Amygdala (tissue), 56 donors: ENCODE measurements at places on chromosomes 3 and 15.

DNA sequence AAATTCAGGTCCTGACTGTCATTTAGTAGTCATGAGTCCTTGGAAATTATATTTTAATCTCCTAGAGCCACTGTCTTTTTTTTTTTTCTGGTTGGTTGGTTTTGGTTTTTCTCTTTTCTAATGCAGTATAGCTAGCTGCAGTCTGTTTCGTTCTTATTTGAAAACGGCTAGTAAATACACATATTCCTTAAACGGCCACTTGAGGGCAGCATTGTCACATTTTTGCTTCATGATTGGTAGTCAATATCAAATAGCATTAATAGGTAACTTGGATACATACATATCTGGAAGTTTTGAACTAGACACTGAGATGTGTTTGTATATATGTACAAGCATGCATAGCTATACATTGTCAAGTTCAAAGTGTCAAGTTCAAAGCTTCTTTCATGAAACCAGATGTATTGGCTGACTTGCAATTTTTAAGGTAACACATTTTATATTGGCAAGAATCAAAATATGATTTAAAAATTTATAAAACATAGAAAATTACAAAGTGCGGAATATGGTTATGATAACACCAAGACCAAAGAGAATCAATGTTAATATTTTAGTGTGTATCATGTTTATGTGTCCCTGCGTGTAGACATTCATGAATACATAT lies 22.5 kb downstream of the GABRA5 start:
- DNase-seq: peak; percentile 13

DNA sequence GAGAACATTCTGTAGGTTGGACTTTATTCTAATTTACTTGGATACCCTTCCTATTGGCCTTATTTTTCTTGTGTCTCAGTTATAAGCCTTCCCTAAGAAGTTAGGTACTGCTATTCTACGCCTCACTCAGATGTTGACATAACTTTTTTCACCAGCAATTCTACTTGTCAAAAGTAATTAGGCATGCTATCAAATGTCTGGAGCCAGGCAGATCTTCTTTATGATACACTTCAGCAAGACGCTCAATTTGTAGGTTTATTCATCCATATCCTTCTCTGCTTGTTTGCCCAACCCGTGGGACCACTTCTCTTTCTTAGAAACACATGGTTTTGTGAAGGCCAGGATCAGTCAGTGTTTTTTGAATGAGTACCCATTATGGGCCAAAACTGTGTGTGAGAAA lies 36.2 kb upstream of the COL8A1 start:
- no peak for DNase-seq

DNA sequence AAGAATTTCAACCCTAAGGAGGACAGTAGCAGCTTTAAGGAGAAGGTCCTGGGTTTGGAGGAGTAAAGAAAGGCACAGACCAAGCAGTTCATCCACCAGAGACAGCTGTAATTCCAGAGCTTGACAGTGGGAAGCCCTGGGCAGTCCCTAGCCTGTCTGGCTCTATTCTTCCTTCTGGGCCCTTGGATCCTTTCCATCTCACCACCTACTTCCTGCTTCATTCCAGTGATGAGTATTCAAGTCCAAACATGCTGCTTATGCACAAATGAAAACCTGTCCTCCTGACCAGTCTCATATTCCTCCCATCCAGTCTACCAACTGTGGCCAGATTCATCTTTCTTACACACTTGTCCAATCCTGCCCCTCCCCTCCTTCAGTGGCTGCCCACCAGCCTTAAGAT lies 171.4 kb downstream of the CNTN3 start:
- DNase-seq: no peak

DNA sequence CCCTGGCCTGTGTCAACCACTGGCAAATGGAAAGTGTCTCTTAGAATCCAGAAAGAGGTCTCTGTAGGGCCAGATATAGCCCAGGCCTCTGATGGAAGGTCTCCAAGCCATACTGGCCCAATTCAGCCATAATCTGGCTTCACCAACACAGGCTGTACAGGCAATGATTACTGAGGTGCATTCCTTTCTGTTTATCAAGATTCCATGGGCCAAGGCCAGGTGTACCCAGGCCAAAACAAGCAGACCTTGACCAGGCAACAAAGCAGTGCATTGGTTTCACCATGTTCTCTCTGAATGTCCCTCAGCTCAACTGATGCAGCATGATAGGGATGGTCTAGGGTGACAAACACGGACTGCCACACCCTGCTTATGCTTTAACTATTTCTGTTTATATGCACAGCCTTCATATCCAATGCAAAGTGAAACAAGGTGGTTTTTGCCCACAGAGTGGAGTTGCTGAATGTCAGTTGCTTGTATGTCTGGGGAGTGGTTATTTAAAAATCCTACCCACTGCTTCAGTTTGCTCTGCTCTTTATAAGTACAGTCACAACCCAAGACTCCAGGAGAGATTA lies 25.2 kb downstream of the CCNL1 start:
- no peak for DNase-seq

DNA sequence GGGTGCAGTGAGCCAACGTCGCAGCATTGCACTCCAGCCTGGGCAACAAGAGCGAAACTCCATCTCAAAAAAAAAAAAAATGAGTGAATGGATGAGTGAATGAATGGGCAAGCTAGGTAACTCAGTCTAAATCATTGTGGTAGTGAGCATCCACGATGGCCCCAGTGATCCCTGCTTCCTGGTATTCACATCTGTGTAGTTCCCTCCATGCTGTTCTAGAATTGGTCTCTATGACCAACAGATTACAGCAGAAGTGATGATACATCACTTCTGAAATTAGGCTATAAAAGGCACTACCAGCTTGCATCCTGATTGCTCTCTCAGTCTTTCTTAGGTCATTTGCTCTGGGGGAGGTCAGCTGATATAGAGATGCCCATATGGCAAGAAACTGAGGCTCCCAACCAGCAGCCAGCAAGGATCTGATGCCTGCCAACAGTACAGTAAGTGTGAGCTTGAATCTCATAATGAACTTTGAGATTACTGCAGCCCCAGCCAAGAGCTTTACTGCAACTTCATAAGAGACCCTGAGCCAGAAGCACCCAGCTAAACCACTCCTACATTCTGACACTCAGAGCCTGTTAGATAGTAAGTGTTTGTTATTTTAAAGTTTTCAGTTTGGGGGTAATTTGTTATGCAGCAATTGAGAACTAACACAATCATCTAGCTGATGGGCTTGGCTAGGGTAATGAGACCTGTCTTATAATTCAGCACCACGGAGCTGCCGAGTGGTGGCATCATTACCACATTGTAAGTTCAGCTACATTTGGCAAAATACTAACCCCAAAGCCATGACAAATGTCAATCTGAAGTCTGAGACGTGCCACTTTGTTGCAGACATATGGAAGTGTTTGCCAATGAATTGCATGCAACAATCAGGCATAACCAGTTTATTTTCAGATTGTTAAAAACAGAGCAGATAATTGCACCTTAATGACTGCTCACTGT lies 53.0 kb downstream of the KLHL6 start:
- no peak for DNase-seq

GRCh38 chr3:47283193-47283537 lies 421 bp downstream of the KLHL18 start:
- no peak for DNase-seq

DNA sequence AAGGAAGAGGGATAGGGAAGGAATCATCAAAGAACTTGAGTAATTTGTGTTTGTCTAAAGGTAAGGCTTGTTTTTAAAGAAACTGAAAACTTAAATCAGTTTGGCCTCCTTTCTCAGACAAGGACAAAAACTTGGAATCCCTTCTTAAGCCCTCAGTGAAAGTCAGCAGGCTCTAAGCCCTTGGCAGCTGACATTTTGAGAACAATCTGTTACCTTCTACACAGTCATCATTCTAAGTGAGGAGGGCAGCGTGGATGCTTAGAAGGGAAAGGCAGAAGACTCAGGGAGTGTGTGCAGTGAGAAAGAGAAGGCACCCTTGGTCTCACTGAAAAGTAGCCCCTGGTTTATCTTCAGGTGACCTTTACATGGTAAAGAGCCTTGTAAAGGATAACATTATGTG lies 10.8 kb downstream of the HSPBAP1 start:
- DNase-seq: no peak

DNA sequence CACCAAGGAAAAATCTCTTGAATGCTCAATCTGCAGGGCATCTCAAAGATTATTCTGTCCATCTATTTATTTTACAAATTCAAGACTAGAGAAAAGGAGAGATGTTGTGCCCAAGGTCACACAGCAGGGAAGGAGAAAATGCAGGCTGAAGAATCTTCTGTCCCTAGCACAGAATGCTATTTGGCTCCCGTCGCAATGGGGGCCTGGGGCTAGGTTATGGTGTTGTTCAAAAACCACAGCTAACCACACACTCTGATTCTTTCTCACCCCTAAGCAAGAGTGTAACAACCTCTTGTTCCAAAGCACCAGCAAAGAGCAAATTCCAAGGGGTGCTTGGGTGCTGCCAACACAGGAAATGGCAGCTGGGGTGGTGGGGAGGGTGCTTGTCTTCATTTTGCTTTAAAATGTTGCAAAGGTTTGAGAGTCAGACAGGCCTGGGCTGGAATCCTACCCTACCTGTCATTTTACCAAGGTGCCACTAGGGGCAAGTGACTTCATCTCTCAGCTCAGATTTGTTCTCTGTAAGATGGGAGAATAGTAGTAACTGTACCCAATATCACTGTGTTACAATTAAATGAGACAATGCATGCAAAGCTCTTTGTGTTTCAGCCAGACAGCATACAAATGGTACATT lies 112.5 kb downstream of the ADAMTS9 start:
- DNase-seq: no peak

- DNase-seq: no peak
These were observed 1.4 kb downstream of the EPHB1 start for GRCh38 chr3:134796281-134797056.

- no peak for DNase-seq
These were observed 151.8 kb downstream of the MEX3B start for GRCh38 chr15:81894061-81894460.

GRCh38 chr15:80214910-80215309 lies 37.1 kb downstream of the CTXND1 start:
- DNase-seq: no peak

- DNase-seq: no peak
These were observed 11.8 kb upstream of the HRG start for GRCh38 chr3:186653984-186654383.

DNA sequence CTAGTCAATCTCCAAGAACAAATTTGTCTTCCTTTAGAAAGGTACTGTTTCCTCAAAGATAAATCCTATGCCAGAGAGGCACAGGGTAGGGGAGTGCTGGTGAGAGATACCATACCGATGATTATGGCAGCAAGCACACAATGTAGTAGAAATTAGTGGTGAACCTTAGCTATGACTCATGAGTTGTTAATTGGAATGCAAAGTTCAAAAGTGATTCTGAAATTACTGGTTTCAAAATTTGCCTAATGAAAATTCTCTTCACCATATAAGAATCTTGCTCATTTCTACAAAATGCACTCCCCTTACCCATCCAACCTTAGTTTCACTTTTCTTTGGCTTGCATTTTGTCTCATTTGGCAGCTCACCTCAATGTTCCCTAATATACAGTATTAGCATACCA lies 139.5 kb upstream of the SLC2A2 start:
- DNase-seq: no peak

DNA sequence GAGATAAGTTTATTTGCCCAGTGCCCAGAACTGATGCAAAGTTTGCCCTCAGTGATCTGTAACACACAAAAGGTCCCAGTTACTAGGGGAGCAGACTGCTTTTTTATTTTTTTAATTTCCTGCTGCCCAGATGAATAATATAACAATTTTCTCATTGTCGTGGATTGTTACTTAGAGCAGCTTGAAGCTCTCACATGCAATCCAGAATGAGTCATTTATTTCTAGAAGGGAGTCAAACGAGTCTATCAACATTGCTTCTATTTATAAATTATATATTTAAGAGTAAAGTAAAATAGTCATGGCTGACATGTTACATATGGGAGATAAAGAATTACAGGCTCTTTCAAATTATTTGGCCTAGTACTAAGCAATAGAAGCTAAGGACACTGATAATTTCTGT lies 41.3 kb downstream of the MEIS2 start:
- no peak for DNase-seq
